Liver (tissue), 10 donors: ENCODE measurements at places on chromosomes 7 and 10.

- no peak for DNase-seq
Observed at GRCh38 chr7:37915438-37915837, 1.2 kb downstream of the SFRP4 start.

- no peak for DNase-seq
Observed at GRCh38 chr10:132372516-132373095, 24.4 kb upstream of the PWWP2B start.

GRCh38 chr7:125561006-125561405 lies 631.4 kb upstream of the POT1 start:
- no peak for DNase-seq

GRCh38 chr10:29496341-29497162 lies 138.2 kb downstream of the SVIL start:
- peak; percentile 81 for DNase-seq

DNA sequence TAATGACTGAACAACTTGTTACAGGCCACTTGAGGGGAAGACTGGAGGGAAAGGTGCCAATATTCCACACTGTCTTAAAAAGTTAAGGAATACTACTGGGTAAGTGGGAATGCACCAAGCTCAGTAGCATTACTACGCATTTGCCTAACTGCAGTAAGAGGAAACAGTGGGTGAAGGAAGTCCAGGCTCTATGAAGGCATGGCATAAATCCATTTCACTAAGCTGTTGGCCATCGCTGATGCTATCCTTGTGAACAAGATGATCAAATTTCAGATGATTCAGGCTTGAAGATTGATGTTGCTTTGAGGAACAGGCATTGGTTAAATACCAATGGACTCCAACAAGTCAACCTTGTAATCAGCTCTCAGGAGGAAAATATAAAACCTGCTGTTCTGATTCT lies 44.2 kb upstream of the TES start:
- no peak for DNase-seq

DNA sequence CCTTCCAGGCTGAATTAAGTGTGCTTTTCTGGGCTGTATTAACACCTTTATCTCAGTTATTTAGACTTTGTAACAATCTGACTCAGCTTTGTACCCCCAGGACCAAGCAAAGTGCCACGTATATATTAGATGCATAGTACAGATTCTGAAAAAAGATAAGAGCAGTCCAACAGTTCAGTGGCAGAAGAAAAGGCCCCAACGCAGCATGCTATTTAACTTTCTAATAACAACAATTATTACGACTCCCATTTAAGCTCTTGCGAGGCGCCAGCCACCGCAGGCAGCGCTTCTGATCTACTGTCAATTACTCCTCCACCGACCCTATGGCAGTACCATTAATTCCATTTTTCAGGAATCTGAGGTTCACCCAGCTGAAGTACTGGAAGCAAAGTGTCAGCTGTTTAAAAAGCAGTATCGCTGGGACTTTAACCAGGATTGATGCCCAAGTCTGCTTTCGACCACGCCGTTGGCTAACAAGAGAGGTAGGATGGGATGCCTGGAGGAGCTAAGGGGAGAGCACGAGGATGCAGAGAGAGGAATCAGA lies 638 bp downstream of the LIPA start:
- no peak for DNase-seq

- no peak for DNase-seq
Observed at GRCh38 chr7:134948736-134949135, 37.6 kb upstream of the AGBL3 start.

DNA sequence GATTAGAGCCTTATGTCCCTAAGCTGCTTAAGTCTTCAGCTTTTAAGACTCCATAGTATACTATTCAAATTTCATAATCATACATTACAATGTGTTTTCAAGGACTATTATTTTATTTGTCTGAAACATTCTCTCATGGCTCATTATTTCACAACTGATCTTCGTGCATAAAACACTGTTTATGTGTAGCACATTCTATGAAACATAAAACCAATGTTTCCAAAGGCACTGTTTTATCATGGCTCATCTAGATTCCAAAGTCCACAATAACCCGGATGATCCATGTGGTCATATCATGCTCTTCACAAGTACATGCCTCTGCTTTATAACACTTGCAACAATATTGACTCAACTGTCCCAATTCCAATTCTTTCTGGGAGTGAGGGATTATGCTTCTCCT lies 806.1 kb downstream of the TNS3 start:
- no peak for DNase-seq

GRCh38 chr10:114623661-114624294 lies 34.3 kb downstream of the ABLIM1 start:
- DNase-seq, result no peak

DNA sequence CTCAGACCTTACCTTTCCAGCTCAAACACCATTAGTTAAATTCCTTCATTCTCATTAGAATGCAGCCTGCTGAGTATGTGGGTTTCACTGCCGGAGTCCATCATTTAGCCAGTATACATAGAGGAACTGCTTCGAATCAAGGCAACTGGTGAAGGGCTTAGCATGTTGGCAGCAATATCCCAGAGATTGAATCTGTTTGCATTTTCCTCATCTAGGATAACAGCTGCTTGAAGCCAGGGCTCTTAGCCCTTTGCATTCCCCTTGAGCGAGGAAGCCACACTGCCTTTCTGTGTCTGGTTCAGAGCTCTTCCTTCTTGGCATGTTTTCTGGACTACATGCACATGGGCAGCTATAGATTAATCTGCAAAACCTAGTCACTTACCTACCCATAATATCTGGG lies 14.7 kb downstream of the NODAL start:
- DNase-seq, result no peak

DNA sequence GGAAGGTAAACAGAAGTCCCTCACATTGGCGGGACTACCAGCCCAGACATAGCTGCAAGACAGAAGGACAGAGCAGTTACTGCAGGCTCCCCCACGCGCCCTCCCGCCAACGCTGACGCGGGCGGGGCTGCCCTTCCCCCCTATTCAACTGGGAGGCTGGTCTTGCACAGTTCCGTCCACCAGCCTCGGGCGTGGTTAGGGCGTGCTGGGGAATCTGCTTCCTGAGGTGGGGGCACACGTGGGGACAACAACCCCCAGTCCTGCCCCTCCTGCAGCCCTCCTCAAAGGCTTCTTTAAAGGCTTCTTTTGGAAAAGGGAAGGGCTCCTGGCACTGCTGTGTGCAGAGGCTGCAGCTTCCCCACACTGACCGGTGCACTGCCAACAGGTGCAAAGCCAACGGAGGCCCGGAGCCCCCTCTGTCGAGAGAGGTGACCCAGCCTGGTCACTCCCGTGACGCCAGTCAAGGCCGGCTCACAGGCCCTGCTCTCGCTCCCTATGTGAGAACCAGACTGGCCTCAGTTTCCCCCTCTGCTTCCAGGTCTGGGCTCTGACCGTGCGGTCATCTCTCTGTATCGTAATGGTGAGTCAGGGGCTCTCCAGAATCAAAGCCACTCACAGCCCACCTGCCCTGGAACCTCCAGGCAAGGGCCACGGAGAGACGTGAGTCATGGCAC lies 126.0 kb downstream of the EBF3 start:
- DNase-seq, result no peak

DNA sequence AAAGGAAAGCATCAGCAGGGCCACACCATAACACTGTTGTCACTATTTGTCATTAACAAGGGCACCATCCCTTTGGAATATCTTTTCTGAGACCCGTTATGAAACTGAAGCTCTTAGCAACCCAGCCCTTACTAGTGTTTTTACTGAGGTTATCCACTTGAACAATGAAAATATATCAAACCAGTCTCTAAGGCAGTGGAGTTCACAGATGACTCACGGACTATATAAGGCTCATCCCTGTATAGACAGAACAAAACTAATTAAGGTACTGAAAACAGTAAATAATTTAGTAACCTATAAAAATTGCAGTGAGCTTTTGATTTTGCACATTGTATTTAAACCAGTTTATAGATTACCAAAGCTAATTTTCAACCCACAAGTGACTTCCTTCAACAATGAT lies 196.0 kb downstream of the ELAPOR2 start:
- DNase-seq, result no peak

GRCh38 chr10:89659143-89660131 lies 14.4 kb upstream of the PANK1 start:
- DNase-seq, result no peak

DNA sequence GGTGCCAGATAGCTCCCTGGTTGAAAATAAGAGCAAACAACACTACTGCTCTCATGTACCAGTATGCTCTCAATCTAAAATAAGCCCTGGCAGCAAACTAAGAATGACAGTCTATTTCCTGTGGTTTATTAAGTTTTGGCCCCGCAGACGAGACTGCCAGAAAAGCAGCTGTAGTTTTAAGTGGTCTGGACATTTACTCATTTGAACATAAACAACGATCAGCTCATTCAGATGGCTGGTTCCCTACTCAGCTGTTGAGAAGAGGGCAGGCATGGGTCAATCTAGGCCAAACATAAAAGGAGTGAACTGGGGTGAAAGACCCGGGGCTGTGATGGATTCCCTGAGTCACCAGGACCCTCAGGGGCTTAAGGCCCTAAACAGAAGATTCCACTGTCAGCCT lies 4.5 kb downstream of the TRIL start:
- DNase-seq, result no peak

GRCh38 chr7:131052285-131052904 lies 275.3 kb upstream of the MKLN1 start:
- DNase-seq, result no peak

DNA sequence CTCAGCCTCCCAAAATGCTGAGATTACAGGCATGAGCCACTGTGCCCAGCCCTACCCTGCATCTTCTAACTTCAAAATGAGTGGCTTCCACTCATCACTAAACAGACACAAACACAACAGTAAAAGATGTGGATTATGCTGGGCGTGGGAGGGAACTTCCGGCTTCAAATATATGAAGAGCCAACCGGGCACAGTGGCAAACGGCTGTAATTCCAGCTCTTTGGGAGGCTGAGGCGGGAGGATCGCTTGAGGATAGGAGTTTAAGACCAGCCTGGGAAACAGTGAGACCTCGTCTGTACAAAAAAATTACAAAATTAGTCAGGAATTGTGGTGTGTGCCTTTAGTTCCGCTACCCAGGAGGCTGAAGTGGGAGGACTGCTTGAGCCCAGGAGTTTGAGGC lies 92.2 kb upstream of the GNA12 start:
- no peak for DNase-seq

DNA sequence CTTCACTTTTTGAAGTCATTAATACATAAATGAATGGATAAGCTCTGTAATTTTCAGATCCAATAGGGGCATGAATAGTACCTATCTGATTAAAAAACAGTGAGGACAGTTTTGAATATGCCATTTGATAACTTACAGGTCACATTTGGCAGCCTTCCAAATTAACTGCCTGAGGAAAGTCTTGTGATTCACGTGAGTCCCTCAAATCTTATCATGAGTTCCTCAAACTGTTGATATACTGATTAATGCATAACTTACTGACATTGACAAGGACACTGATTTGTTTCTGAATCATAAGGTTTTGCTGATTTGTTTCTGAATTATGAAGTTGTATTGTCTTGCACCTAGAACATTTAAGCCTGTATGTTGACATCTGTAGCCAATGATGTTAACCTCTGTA lies 55.1 kb downstream of the ANKMY2 start:
- no peak for DNase-seq

- DNase-seq, result no peak
Observed at GRCh38 chr10:7184660-7185366, 226.0 kb downstream of the SFMBT2 start.
